Ovary (tissue), 10 donors: ENCODE measurements at places on chromosomes 3 and 15. TPM values are rescaled to one million over a fixed set of nuclear protein-coding genes. Genes with fewer than 3 reads are reported as not detected.

DNA sequence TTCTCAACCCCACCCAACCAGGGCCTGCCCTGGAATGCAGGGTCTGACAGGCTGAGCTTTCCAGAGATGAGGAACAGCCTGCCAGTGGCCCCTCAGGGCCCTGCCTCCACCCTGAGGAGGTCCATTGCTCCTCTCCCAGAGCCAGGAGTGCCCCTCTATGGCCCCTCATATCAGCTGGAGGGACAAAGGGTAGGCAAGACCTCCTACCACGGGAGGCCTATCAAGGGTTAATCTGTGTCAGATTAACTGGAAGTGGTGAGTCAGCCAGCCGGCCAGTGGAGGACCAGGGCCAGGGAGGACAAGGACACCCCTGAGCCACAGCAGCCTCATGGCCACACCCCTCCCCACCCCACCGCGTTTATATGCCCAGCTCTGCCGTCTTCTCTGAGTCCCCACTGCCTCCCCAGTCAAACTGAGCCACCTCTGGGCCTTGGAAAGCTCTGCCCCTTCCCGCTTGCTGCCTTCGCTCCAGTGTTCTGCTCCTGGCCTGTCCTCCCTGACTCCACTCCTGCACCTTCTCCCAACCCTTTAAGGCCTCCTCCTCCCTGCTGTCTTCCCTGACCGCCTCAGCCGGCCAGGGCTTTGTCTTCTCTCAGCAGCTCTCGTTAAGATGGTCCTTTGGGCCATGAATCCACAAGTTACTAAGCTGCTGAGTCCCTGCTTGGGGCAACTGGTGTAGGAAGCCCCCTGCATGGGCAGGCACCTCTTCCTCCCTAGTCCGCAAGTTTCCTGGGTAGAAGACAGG lies 6.5 kb downstream of the CCDC33 start:
- no peak overlapping the region for H3K4me3 ChIP-seq
- H3K4me1 ChIP-seq, result peaks cover 13% of the 10 kb centered on the region
- no peaks in the 10 kb centered on the region for H3K36me3 ChIP-seq
- H3K27ac ChIP-seq, result no peak overlapping the region
- no peaks in the 10 kb centered on the region for H3K27me3 ChIP-seq

- H3K36me3 ChIP-seq, result no peaks in the 10 kb centered on the region
- H3K27ac ChIP-seq, result no peak overlapping the region
- DNase-seq, result no peak
- no peaks in the 10 kb centered on the region for H3K4me1 ChIP-seq
- H3K27me3 ChIP-seq, result no peaks in the 10 kb centered on the region
- H3K4me3 ChIP-seq, result no peak overlapping the region
Measured at GRCh38 chr3:169103951-169104941, 559.3 kb downstream of the MECOM start.

The ROPN1 gene
- not detected for total RNA-seq

DNA sequence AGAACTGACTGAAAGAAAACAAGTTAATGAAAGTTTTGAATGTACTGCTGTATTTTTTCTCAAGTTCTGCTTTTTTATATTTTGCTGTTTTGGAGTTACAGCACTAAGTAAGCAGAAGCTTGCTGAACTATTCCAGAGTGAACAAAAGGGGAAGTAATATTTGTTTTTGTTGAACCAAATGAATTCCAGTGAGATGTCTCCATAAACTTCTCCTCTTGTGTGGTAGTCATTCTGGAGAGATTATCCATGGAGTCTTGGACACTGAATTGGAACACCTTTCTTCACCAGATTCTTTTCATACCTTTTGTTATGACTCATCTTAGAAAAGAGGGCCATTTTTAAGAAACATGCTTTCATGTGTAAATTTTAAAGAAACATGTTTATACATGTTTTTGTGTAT lies 8.8 kb downstream of the ANKUB1 start:
- no peak overlapping the region for H3K27ac ChIP-seq
- H3K4me1 ChIP-seq, result no peaks in the 10 kb centered on the region
- no peak overlapping the region for H3K4me3 ChIP-seq
- no peaks in the 10 kb centered on the region for H3K27me3 ChIP-seq
- H3K36me3 ChIP-seq, result no peaks in the 10 kb centered on the region

DNA sequence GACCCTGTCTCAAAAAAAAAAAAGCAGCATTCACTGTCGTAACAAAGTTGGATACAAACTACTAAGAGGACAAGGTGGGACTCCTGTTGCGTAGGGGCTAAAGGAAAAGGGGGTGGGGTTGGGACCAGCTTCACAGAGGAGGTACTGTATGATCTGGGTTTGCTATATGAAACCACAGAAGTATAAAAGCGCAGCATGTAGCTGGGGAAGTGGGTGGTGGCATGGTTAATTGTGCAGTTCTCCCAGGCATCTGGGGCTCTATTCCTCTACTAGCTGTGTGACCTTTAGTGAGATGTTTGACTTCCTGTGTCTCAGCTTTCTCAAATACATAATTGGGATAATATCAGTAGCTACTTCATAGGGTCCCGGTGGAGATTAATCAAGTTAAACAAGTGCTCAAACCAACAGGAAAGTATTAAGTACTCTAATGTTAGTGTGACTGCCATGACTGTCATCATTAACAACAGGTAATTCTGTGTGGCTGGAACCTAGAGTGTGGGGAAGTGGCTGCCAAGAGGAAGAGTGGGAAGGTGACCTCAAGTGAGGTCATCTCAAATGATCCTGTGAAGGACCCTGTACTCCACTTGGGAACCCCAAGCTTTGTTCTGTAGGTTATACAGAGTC lies 11.5 kb downstream of the PARP16 start:
- no peak for DNase-seq
- no peaks in the 10 kb centered on the region for H3K4me1 ChIP-seq
- H3K4me3 ChIP-seq, result no peak overlapping the region
- no peaks in the 10 kb centered on the region for H3K27me3 ChIP-seq
